CD8-positive, alpha-beta memory T cell (primary cell): ENCODE measurements at places on chromosomes 2 and 18.

- peak; percentile 29 for DNase-seq
Measured at GRCh38 chr2:100262555-100263320, 59.6 kb downstream of the LONRF2 start.

GRCh38 chr18:41886126-41886807 is 68.8 kb upstream of the PIK3C3 start:
- no peak for DNase-seq

GRCh38 chr2:161223139-161223732 is 63.0 kb downstream of the TANK start:
- DNase-seq = no peak

DNA sequence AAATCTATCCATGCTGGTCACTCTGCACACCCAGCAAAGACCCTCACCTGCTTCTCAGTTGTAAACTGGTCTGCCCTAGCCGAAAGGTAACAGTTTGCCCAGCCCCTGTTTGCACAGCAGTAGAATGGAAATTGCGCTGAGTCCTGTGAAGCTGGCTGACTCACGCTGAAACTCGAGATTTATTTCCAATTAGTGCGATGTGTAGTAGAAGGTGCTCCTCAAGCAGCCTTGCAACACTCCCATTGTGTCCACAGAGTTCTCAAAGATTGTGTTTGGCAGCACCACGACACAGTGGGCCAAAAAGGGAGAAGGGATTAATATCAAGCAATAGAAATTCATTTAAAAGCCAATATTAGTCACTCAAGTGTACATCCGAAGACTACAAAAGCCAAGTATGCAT is 21.7 kb upstream of the APCDD1 start:
- DNase-seq = no peak

- no peak for DNase-seq
Measured at GRCh38 chr2:240822280-240822847, 2.3 kb upstream of the KIF1A start.

DNA sequence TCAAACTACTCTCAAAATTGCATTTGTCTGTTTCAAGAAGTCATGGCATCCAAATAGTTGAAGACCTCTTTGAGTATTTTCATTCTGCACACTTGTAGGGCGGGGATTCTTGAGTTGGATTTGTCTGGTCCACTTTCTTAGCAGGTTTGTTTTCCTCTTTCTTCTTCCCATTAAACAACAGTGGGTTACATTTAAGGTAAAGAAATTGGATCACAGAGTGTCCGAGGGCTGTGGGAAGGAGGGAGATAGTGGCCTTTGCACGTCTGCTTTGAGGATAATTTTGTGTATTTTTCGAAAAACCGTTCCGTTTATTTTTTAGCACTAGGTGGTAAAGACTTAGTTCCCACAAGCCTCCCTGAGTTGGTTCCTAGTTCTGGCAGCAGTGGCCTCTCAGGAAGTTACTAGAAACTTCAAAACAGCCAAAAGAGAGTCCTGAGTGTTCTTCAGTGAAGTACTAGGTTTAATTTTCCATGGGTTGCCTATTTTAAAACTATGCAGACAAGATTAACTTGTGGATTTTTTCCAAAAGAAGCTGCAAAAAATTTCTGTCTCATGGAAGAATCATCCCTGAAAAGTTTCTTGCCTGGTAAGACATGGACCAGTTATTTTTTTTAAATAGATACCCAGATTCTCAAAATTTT is 107.9 kb downstream of the CDC42EP3 start:
- no peak for DNase-seq

DNA sequence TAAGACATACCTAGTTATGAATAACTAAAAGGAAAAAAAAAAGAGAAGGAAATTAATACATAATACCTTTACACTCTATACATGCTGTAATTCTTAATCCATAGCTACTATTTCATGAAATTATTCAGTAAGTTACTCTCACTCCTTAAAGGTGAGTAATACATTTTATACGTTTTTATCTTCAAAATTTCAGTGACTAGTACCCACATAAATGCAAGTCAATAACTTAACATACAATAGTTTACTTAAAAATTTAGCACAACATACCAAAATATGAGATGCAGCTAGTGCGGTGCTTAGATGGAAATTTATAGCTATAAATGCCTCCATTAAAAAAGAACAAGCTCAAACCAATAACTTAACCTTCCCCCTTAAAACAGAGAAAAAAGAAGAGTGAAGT is 36.0 kb upstream of the DTNB start:
- no peak for DNase-seq

GRCh38 chr2:160156100-160156499 is 44.0 kb downstream of the ITGB6 start:
- no peak for DNase-seq

- DNase-seq = no peak
Measured at GRCh38 chr2:31386648-31387047, 27.9 kb downstream of the XDH start.

- DNase-seq = no peak
Measured at GRCh38 chr2:209322905-209323512, 100.8 kb upstream of the MAP2 start.

DNA sequence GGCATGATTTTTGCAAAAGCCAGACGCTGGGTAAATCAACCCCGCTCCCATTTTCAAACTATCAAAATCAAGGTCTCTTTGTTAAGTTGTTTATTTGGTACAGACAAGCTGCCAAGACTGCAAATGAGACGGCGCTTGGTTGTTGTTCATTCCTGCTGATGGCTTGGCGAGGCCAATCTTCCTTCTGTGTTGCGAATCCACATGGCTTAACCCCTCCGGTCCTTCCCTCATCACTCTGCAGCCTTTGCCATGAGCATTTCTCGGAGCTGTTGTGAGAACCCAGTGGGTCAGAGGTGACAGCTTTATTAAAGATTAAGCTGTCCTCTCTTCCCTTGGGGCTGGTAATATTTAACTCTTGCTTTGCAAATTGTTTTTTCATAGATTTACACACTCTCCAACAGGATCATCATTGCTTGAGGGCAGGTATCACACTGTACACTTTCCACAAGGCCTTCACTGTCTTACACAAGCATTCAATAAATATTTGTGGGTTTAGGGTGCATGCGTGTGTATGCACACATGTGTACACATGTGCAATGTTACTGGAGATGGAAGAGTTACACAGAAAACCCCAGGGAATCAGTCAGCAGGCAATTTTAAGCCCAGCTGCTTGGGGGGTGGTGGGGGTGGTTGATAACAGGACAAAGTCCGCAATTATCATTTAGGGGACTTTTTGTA is 27.8 kb upstream of the KCNF1 start:
- DNase-seq = no peak

GRCh38 chr2:54204476-54204875 is 51.6 kb downstream of the TSPYL6 start:
- DNase-seq = no peak

DNA sequence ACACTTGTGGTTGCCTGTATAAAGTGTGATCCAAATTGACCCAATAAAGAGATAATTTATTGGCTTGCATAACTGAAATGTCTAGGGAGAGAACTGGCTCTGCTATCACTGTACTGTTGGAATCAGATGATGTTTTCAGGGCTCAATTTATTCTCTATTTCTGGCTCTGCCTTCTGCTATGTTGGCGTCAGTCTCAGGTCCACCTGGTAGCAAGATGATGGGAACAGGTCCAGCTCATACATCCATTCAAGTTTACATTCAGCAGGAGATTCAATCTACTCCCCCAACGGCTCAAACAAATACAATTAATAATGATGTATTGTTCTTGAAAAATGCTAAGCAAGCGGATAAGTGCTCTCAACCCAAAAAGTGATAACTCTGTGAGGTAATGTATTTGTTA is 297.7 kb upstream of the SYT4 start:
- no peak for DNase-seq

GRCh38 chr2:175049661-175050060 is 44.5 kb upstream of the CHN1 start:
- DNase-seq = no peak

- DNase-seq = no peak
Measured at GRCh38 chr2:65026704-65027464, 29.3 kb upstream of the CEP68 start.

DNA sequence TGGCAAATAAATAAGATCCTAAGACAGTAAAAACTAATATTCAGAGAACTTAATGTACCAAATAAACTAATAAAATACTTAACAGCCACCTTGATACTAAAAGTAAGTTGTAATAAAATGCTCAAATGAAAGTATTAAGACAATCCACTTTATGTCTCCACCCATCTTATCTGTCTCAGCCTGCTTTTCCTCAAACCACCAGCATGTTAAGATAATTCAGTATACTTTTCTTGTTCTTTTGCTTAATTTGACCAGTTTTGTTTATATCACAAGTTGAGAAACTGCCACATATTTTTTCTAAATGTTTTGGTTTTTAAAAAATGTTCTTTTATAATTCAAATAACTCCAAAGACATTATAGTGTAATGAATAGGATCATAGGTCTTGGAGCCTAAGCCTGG is 142.0 kb downstream of the MBD5 start:
- DNase-seq = no peak

DNA sequence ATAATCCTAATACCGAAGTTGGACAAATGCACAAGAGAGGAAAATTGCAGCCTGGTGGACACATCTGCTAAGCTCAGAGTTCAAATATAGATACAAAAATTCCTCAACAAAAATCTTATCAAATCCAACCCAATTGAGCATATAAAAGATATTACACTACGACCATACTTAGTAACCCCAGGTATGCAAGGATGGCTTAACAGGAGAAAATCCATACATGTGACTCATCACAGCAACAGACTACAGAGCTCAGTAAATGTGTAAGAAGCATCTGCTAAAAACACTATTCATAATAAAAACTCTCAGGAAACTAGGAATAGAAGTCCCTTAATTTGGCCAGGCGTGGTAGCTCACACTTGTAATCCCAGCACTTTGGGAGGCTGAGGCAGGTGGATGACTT is 28.3 kb downstream of the HS6ST1 start:
- no peak for DNase-seq

DNA sequence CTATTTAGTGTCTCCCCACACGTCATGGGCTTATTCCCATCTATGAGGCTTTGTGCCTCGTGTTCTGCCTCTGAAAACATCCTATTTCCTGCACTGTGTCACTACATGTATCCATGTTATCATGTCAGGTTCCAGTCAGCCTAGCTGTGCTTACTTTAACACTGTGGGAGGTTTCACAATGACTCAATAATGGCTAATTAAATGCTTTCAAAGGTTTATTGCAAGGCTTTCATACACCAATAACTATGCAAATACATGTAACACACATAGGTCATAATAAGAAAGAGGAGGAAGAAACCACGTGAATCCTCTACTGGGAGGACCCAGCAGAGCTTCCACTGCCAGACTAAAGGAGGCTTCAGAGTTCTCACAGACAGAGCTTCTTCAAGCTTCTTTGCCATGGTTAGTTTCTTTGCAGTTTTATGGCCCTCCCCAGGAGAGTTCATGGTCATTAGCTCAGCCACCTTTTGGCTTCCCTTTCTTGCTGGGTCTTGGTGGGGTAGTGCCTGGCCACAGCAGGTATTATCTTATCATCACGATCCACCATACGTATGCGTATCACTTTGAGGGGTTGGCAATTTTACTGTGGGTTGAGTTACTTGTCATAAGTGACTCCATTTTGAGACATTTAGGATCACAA is 5.1 kb upstream of the COLEC12 start:
- no peak for DNase-seq

- no peak for DNase-seq
Measured at GRCh38 chr2:229141424-229142025, 129.6 kb downstream of the PID1 start.

GRCh38 chr2:218293715-218294429 is 1.6 kb upstream of the TMBIM1 start:
- no peak for DNase-seq
